ENCODE measurements at places on chromosomes 6 and 20.
A peak's percentile ranks its signal among the peaks of the same experiment; 100 is the strongest.

- DNase-seq = no peak
Observed at GRCh38 chr20:53176134-53176533, 204.0 kb downstream of the TSHZ2 start.

DNA sequence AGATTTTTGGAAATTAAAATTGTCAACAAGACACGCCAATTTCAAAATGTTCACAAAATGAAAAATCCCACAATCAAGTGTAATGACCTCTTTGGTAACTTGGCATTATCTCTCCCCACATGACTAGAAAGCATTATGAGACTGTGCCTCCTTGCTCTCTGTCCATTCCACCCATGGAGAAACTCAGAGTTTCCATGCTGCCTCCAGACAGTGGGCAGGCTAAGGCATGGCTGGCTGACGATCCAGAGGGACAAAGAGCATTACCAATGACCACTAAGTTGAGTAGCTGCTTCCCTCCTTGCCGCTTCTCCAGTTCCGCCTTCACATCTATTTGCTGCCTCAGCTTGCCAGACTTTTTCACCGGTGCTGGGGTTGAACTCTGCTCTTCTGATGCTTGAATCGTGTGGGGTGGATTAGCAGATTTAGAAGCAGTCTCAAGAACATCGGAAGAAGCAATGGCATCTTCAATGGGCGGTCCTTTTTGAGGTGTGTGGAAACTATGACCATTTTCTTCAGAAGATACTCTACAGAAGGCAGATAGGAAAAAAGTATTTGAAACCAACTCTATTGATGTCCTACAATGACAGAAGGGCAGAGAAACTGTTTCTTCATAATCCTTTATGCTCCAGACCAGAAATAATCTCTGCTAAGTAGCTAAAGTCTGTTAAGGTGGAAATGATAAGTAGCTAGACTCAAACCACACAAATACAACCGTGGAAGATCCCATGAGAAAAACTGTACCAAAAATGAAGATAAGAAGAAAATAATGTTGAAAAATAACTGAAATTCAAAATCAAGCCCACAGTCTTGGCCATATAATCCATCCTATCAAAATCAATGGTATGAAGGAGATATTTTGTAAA, 47.5 kb upstream of the ALDH8A1 start:
- no peak for DNase-seq

DNA sequence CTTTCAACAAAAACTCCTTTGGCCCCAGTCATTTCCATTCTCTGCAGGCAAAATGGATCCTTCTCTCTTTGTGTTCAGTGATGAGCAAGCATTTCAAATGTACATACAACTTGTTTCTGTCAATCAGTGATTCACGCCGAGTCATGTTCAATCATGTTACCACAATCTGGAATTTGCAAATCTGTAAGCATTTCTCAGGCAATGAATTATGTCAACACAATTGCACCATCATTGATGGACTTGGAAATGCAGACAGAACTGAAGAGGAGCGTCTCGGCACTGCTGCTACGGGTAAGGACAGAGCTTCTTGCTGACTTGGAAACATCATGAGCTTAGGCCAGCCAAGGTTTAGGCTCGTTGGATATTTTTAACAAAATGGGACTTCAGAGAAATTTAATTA, 132.8 kb upstream of the AGPAT4 start:
- DNase-seq = no peak

GRCh38 chr20:18750735-18751134, 62.8 kb upstream of the SCP2D1 start:
- no peak for DNase-seq

- DNase-seq = peak; percentile 74
Observed at GRCh38 chr6:161439093-161439492, 165.2 kb upstream of the AGPAT4 start.

DNA sequence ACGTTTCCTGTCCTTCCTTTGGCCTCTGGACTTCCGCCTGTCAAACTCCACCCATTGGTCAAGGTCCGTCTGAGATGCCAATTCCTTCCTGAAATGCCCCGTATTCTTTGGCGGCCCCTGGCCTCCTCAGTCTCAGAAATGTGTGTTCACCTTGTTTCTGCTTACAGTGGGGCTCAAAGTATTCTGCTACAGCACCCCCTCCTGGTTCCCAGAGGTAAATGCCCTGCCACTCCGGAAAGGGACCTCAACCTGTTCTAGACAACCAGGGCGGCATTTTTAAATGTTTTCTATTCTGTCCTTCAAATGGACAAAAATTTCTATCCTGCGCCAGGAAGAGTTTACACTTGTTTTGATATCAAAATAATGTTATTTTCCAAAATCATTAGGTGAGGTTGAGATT, 12.1 kb upstream of the PAX1 start:
- DNase-seq = no peak

DNA sequence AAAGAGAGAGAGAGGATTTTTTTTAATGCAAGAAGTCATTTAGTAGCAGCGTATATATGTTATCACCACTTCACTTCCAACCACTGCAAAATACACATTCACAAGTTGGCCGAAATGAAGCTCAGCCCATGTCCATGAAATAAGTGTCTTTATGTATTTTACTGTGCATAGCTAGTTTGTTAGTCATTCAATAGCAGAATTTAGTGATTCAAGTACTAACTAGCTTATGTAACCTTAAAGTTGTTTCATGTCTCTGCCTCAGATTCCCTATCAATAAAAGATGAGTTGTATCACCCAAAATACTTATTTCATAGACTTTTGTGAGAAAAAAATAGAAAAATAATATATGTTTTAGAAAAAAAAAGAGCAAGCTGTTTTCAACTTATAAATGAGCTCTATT, 153.7 kb upstream of the PRDM1 start:
- no peak for DNase-seq

DNA sequence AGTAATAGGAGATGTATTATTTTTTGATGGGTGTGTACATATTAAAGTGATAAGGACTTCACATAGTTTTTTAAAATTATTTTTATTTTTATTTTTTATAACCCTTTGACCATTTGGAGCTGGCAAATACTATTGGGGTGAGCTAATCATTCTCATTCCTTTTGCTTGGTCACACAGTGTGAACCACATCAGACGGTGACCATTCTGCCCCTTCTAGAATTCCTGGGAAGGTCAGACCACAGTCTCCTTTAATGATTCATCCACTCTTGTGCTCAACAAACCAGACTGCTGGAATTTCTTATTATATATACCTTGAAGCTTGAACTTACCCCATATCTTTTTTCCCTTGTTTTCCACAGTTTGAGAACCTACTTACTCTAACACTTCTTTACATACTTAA, 23.9 kb upstream of the PRL start:
- DNase-seq = no peak

GRCh38 chr6:119626884-119627619, 277.5 kb upstream of the MAN1A1 start:
- DNase-seq = no peak

DNA sequence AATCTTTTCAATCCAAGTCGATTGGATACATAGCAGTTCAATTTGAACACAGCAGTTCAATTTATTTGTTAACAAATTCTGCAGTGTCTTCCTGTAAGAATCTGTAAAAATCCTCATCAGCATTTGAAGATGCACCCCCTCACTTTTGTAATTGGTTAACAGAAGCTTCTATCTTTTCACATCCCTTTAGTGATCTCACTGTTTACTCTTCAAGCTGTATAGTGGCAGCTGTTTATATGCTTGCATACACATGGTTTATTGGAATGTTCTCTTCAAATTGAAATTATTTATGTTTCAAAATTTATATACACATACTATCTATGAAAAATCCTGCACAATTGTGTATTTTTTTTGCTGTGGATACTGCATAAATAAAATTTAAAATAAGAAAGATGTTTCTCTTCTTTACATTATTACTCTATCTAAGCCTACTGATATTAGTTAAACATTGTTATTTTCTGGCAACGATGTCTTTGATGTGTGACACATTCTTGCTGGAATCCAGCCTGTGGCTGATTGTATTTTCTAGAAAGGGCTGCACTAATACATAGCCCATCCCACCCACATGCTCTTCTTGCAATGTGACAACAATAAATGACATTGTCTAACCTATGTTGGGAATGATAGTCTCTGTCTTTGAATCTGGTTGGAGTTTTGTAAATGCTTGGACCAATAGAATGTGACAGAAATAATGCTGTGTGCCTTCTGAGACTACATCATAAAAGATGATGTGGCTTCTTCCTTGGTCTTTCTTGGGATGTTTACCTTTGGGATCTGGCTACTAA, 573.0 kb downstream of the CD109 start:
- DNase-seq = no peak

- no peak for DNase-seq
Observed at GRCh38 chr20:52744441-52744840, 227.7 kb upstream of the TSHZ2 start.

GRCh38 chr6:71589254-71589653, 297.1 kb upstream of the RIMS1 start:
- no peak for DNase-seq

DNA sequence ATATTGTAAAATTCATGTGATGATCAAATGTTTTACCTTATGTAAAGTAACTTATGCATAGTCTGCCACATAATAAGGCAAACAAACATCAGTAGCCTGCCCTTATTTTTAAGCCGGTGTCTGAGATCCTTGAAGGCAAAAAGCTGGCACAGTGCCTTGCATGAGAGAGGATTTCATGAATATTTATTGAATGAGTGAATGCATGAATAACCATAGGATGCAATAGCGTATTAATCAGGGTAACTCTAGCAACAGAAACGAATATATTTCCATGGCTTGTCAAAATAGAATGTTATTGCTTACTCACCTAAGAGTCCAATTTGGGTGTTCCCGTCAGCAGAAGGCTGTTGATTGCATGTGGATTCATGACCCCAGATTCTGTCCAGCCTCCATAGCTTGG, 34.9 kb downstream of the BTBD3 start:
- no peak for DNase-seq

- DNase-seq = no peak
Observed at GRCh38 chr6:56767892-56768531, 125.3 kb upstream of the DST start.

GRCh38 chr20:18400460-18400859, 66.4 kb downstream of the DZANK1 start:
- DNase-seq = no peak

GRCh38 chr20:5974531-5974930, 24.1 kb downstream of the MCM8 start:
- no peak for DNase-seq

GRCh38 chr6:55636406-55637102, 57.6 kb upstream of the HMGCLL1 start:
- DNase-seq = no peak

DNA sequence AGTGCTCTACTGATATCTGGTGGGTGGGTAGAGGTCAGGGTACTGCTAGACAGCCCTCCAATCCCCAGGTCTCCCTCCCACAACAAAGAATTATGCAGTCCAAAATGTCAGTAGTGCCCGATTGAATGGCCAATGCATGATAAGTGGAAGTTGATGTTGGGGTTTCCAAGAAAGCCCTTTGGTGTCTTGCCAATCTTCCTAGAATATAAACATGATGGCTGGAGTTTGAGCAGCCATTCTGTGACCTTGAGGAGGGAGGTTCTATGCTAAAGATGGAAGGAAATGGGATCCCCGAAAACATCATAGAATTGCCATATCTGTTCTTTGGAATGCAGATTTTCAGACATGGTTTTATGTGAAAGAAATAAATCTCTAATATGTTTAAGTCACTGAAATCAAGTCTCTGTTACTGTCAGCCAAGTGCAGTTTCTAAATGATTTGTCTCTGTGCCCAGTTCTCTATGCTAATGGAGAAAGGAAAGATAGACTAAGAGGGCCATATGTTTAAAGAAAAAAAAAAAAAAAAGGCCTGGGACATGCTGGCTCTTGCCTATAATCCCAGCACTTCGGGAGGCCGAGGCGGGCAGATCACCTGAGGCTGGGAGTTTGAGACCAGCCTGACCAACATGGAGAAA, 32.8 kb upstream of the PTPN1 start:
- DNase-seq = no peak

GRCh38 chr6:156562019-156562418, 215.2 kb upstream of the ARID1B start:
- DNase-seq = no peak

- no peak for DNase-seq
Observed at GRCh38 chr6:92201618-92202017, 1217.7 kb downstream of the EPHA7 start.

- DNase-seq = no peak
Observed at GRCh38 chr6:26332408-26332807, 32.6 kb upstream of the BTN3A2 start.

GRCh38 chr6:138559143-138559542, 59.8 kb upstream of the NHSL1 start:
- DNase-seq = no peak

- no peak for DNase-seq
Observed at GRCh38 chr6:2102316-2102883, 143.0 kb downstream of the GMDS start.

- DNase-seq = no peak
Observed at GRCh38 chr20:20859510-20859909, 147.1 kb upstream of the RALGAPA2 start.

DNA sequence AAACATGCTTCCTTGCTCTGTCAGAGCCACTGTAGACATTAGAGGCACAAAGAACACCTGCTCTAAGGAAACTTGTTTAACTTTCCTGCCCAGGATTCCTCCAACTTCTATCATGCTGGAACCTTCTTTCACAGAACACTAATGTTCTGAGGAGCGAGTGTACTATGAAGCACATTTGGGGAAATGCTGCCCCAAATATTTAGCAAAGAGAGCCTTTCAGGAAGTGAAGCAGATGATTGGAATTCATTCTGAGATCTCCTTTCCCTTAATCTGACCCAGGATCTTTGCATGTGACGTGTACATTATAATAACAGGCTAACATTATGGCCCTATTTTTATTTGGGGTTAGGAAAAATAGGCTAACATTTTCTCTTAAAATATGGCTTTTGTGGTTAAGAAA, 21.0 kb upstream of the FYN start:
- DNase-seq = no peak

- DNase-seq = no peak
Observed at GRCh38 chr20:17825252-17825959, 125.6 kb downstream of the BANF2 start.

DNA sequence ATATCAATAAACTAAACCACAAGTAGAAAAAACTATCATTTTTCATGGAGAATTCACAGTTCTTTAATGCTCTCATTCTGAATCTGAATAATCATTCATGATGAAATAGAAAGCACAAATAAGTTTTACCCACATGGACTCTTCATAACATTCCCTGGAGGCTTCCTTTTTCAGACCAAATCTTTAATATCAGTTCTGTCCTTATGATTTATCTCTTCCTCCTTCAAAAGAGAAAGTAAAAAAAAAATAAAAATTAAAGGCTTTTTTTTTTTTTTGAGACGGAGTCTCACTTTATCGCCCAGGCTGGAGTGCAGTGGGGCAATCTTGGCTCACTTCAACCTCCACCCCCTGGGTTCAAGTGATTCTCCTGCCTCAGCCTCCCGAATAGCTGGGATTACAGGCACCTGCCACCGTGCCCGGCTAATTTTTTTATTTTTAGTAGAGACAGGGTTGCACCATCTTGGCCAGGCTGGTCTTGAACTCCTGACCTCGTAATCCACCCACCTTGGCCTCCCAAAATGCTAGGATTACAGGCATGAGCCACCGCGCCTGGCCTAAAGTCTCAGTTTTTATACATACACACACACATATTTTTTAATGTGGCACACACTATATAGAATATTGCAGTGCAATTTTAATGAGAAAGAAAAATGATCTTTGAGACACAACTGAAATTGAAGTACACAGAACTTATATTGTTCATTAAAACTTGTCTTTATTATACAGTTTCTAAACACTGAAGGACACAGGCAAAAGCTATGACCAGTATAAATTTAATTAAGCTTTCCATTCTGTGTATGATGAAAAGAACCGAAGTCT, 31.9 kb upstream of the ZNF217 start:
- peak; percentile 12 for DNase-seq

GRCh38 chr6:162377735-162378134, 349.8 kb downstream of the PRKN start:
- no peak for DNase-seq

GRCh38 chr20:51462566-51463276, 79.8 kb downstream of the NFATC2 start:
- peak; percentile 73 for DNase-seq
